CD14-positive monocyte (primary cell): ENCODE measurements at places on chromosomes 1 and 21.

- no peak for DNase-seq
These were observed 26.6 kb upstream of the LMX1A start for GRCh38 chr1:165383067-165383466.

DNA sequence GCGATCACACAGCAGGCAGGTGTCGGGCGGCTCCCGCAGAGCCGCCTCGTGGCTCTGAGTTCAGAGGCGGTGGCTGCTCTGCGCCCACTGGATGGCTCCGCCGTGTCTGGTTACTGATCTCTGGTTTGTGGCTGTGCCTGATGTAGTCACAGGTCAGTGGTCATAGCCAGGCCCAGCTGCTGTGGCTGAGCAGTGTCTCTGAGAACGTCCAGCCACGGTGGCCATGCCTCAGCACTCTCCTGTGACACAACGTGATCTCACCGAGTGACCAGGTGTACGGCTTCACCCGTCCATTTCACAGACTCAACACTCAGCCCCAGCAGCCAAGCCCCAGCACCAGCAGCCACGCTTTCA, 61.2 kb downstream of the KCNN3 start:
- DNase-seq: no peak

GRCh38 chr21:35491920-35492678, 443.0 kb upstream of the RUNX1 start:
- peak; percentile 82 for DNase-seq

- peak; percentile 95 for DNase-seq
These were observed at the start of gene ETS2 for GRCh38 chr21:38805328-38806152. Gene ETS2 (plus strand): TSS chr21:38805929. CDS start chr21:38810035, 4,106 bp downstream.

GRCh38 chr1:83839566-83840173, 159.3 kb downstream of the TTLL7 start:
- no peak for DNase-seq

DNA sequence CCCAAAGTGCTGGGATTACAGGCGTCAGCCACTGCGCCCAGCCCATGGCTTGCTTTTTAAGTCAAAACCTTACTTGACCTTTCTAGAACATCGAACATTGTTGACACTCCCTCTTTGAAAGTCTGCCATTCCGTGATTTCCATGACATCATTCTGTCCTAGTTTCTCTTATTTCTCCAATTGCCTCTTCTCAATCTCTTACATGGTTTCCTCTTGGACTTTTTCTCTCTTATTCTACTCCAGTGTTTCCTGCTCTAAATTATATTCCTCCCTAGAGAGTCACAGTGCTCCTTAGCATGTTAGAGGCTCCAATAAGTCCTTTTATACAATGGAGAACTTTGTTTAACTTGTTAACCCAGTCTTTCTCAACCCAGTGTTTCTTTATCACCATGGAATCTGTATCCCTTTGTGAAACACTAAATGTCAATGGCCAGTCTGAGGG, 25.5 kb downstream of the JAM2 start:
- no peak for DNase-seq

- DNase-seq: no peak
These were observed 1.3 kb downstream of the CDC42BPA start for GRCh38 chr1:227317011-227317451.

DNA sequence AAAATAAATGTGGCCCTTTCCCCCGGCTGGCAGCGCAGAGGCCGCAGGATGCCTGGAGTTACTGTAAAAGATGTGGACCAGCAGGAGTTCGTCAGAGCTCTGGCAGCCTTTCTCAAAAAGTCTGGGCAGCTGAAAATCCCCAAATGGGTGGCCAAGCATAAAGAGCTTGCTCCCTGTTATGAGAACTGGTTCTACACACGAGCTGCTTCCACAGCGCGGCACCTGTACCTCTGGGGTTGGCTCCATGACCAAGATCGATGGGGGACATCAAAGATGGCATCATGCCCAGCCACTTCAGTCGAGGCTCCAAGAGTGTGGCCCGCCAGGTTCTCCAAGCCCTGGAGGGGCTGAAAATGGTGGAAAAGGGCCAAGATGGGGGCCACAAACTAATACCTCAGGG, 95.9 kb downstream of the LRIG2 start:
- DNase-seq: no peak

GRCh38 chr1:42210421-42211133, 46.0 kb upstream of the GUCA2A start:
- DNase-seq: no peak

DNA sequence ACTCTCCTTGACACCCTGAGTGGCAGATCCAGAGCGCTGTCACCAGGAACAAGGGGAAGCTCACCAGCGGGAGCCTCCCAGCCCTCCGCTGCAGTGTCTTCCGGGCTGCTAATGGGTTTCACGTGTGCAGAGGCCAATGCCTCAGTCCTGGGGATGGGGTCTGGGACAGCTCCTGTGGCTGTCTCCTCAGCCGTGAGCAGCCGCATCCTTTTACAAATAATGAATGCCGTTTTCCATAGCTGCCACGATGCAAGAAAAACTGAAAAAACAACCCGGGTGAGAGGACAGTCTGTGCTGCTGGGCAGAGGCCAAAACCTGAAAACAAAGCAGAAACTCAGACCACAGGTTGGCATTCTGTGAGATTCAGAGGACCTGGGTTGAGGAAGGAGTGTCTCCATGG, 212.2 kb upstream of the RAB4A start:
- peak; percentile 62 for DNase-seq

- no peak for DNase-seq
These were observed 30.4 kb downstream of the KCNN3 start for GRCh38 chr1:154839691-154840090.

DNA sequence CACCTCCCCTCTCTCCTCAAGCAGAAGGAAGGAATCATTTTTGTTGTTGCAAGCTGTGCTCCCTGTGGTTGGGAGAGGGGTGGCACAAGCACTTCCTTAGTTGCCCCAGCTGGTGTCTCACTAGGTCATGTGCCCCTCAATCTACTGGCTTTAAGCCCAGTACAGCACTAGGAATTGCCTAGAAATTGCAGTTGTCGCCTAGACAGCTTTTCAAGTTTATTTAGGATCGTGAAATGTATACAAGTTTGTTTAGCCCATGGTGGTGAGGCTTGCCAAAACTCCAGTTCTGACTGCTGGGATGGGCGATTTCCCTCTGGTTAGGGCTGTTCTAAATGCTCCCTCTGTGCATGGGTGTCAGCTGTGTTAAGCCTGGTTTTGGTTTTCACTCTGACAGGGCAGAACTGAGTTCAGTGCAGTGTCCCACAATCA, 126.8 kb upstream of the ZNF644 start:
- peak; percentile 8 for DNase-seq

GRCh38 chr1:235161685-235162327, 756 bp upstream of the RBM34 start:
- DNase-seq: no peak

DNA sequence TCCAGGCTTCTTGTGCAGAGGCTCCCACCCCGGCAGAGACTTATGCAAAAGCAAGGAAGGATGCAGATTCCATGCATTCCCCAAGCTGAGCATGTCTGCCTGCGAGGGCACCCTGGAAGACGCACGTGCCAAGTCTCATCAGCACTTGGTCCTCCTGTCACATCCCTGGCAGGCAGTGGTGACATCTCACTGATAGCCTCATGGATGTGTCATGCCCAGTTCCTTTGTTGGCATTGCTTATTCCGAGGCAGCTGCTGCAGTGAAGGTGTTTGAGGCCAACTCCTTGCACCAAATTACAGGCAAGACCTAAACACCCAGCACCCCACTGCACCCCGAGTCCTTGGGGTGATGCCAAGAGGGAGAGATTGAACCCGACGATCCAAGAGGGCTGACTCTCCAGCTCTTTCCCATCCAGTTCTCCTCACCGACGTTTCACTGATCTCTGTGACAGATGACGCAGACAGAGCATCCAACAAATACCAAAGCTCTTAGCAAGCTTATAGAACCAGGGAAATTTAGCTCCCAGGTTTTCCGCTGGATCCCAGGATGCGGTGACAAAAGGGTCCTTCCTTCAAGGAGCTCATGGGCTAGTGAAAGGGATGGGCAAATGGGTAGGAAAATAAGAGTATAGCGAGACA, 611.1 kb downstream of the AJAP1 start:
- DNase-seq: no peak

- no peak for DNase-seq
These were observed 392.7 kb upstream of the LRRC7 start for GRCh38 chr1:69175053-69175452.
